ENCODE measurements at places on chromosomes 1 and 21. TPM values are rescaled to one million over a fixed set of nuclear protein-coding genes. Genes with fewer than 3 reads are reported as not detected.

DNA sequence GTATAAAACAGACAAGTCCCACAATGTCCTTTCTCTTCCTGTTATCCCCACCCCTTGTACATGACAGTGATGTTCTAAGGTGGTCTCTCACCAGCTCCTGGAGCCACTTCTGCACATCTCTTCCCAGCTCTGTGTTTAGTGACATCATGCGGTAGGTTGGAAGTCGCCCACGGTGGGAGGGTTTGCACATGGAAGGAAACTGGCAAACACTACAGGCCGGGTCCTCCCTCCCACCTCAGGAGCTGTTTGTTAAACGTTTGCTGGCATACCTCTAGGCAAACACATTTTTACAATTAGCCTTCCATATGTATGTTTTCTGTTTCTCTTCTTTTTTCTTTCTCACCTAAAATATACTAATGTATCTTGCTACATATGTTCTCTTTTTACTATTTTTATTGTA is 107.4 kb downstream of the PCBP3 start:
- no peak for DNase-seq

DNA sequence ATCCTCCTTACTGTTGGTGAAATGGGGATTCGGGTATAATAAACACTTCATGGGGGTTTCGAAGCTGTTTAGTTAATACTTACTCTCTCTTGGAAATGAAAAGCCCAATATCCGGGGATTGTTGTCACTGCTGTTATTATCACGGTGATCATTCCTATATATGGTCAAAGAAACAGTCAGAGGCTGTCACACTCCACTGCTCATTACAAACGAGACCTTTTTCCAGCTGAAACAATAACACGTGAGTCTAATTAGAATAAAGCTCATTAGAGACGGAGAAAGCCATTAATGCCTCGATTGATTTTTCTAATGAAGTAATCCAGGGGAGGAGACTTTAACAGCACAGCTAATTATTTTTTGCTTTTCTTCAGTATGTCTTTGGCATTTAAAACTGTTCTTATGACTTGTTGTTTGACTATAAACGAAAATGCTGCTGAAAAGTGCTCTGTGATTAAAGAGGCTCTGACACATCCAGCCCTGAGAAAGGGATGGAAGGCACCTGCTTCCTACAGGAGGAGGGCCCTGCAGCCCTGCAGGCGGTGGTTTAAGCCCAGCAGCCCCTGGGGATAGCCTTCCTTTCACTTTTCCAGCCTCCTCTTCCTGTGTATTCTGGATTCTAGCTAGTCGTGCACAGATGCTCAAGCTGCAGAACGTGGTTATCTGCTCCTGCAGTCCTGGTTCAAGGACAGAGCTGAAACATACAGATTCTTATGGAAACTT is 143.6 kb downstream of the EDEM3 start:
- DNase-seq = no peak

DNA sequence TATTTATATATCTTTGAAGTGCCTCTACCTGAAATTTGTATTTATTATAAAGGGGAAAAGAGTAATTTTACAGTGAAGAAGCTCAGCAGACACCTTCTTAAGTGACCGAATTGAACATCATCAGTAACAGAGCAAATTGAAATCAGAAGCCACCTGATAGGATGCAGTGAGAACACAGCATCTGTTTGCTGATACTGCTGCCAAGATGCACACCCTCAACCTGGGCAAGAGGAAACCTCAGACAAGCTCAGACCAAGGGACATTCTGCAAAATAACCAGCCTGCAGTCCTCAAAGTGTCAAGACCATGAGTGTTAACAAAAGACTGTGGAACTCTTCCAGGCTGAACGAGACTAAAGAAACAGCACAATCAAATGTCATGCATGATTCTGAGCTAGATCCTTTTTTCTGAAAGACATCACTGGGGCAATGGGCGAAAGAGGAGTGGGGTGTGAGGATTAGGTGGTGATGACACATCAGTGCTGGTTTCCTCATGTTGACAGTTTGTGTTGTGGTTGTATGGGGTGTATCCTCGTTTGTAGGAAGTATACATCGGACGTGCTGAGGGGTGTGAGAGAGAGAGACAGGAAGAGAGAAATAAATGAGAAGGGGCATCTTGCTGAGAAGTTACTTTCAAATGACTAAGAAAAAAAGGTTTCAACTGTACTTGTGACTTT is 103.7 kb downstream of the ABCA4 start:
- DNase-seq = no peak

- no peak for DNase-seq
Measured at GRCh38 chr1:153959454-153959853, 1.0 kb upstream of the CRTC2 start.

DNA sequence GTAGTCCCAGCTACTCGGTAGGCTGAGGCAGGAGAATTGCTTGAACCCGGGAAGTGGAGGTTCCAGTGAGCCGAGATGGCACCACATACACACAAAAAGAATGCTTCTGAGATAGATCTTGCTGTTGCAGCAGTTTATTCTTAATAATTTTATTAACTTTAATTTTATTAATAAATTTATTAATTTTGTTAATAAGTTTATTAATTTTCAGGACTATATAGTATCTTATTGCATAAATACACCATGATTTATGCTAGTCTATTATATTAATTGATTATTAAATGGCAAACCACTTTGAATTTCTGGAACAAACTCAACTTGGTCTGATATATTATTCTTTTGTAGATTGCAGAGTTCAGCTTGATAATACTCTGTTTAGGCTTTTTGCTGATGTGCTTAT is 99.5 kb downstream of the CLIC6 start:
- no peak for DNase-seq

GRCh38 chr1:43978551-43979260 is at the start of gene B4GALT2:
Gene B4GALT2, plus strand, starts transcription at chr1:43979210. Its CDS starts 1,951 bp downstream, at chr1:43981161.
- DNase-seq = peak; percentile 63

DNA sequence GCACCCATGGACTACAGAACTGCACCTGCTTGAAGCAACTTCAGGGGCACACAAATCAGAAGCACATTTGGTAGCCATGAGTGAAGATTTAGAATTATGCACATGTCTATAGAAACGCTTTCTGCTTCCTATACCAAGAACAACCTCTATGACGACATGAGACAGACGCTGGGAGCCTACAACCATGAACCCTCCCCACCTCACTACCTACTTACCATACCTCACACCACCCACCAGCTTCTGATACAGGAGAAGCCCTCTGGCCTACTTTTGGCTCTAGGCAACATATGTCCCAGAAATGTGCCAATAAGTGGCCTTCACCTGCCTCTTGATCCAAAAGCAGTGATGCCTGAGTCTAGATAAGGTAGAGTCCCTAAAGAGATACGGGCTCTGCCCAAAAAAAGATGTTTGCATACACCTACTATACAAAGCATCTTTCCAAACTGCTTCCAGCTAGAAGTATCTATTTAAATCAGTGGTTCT is 58.5 kb downstream of the SLC45A1 start:
- DNase-seq = no peak

GRCh38 chr1:17915511-17916197 is 160.5 kb downstream of the ACTL8 start:
- DNase-seq = no peak

DNA sequence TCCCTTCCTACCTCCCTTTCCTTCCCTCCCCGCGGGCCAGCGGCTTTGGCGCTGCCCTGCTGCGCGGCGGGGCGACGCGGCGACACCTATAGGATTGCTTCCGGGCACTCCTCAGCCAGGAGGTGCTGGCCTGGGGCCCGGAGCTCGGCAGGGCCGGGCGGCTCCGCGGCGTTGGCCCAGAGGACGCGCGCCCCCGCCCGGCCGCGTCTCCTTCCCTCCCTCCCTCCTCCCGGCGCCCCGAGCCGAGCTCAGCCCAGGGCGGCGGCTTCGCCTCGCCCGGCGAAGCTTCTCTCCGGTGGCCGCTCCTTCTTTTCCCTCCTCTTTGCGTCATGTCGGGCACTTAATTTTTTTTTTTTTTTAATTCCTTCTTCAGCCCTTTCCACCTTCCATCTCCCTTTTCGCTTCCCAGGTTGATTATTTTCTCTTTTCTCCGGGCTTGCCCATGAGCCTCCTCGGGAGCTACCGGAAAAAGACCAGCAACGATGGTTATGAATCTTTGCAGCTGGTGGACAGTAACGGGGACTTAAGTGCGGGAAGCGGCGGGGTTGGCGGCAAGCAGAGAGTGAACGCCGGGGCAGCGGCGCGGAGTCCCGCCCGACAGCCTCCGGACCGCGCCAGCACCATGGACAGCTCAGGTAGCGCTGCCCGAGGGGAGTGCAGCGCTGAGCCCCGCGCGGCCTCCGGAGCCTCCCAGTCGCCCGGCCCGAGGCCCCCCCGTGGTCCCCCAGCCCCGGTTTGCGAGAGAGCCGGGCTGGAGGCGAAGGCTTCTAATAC is at the start of gene DNAJC6:
DNAJC6 (plus strand) TSS at position 240 of the 774 bp plus-strand sequence; CDS start at position 443, 203 bp downstream.
- DNase-seq = peak; percentile 85

- DNase-seq = no peak
Measured at GRCh38 chr1:175935166-175935565, 191.8 kb upstream of the TNR start.

DNA sequence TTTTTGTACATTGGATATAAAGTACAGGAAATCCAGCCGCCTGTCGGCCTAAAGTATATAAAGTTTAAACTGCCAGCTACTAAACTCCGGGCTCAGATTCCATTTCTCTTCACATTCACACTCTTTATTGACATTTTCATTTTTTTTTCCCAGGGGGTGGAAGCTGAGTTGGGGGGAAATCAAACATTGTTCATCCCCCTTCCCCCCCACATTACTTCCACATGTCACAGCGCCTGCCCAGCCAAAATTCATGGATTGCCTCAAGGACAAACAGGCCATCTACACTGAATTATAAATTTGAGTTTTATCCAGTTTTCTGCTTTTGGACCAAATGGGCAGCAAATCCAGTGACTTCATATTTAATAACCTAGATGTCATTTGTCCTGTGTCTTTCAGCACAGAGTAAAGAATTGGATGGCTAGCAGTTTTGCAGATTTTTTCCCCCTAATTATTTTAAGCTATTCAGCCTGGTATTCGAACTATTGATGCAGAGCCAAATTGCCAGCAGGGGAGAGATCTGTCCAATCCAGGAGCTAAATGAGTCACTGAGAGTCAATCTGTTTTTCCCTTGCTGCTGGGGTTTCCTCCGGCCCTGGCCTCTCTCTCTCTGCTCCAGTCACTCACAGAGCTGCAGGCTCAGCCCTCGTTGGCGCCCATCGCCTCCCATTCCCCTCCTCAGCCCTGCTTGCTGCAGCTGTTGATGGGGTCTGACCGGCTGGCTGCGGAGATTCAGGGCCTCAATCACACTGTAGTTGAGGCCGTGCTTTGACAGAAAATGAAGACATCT is 98.0 kb downstream of the LMO4 start:
- no peak for DNase-seq

DNA sequence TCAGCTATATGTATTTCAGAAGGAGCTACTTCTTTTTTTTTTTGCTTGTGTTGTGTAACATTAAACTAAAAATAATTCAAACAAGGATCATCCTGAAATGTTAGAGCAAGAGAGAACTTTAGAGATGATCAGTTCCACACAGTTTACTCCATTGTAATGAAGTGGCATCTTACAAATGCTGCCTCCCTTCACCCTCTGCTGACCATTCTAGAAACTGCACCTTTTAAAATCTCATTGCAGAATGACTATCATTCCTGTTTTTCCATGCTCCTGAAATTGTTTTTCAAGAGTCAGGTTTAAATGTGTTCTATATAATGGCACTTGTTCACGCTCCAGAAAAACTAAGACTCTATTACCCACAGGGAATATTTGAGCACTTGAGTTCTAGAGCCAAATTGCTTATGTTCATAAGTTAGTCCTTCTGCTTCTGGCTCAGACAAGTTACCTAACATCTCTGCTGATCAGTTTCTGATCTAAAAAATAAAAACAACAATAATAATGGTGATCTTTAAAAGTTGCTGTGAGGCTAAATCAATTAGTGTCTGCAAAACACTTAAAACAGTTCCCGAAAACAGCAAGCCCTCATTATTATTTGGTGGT is 21.5 kb upstream of the SLC44A5 start:
- DNase-seq = peak; percentile 14

Gene CASQ2
- polyA plus RNA-seq = 825 TPM

Gene CNTN2
- 0.72 TPM for polyA plus RNA-seq

Gene GJA5
- polyA plus RNA-seq = 16.6 TPM

Gene KRTAP10-7
- polyA plus RNA-seq = not detected

Gene ASPM
- 8.4 TPM for polyA plus RNA-seq

Gene SLAMF1
- polyA plus RNA-seq = not detected
